NCI-H1417 (cell line): ENCODE measurements at places on chromosomes 16 and 17.

DNA sequence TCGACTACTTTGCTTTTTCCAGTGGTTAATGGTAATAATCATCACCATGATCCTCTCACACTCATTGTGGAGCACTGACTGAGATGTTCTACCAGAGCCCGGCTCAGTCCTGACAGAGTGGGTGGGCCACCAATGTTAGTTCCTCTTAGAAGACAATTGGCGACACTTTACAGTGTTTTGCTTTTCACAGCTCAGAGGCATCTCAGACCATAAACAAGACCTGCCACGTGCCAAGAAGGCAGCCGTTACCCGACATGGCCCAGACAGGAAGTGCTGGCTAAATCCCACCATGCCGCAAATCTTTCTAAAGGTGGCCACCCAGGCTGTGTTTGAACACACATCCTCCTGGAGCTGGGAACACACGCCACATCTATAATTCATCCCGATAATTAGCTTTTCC lies 103.7 kb downstream of the XYLT1 start:
- DNase-seq: no peak

- DNase-seq: no peak
These were observed 21.2 kb downstream of the DHODH start for GRCh38 chr16:72029567-72030271.

GRCh38 chr17:32658470-32659418 lies 172.0 kb downstream of the CDK5R1 start:
- DNase-seq: no peak

DNA sequence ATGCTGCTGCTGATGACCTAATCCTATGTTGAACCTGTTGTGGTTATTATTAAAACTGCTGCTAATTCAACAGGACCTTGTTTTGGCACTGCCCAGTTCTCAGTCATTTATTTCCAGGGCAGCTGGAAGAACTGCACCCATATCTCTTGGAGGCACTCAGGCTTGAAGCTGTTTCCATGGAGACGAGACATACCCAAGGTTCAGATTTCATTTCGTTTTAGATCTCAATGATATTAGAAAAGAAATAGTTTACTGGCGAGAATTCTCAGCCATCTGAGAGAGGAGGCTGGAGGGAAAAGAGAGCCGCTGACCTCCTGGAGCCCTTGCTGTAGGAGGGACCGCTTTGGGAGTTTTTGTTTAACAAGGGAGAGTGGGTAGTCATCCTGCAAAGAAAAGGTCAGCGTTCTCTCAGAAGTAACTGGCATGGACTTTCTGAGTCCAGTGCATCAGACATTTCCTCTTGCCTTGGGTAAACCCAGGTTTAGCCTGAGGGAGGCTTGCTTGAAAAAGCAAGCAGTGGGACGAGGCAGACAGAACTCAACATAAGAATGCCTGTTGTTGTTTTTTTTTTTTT lies 75.4 kb downstream of the YPEL2 start:
- peak; percentile 40 for DNase-seq

DNA sequence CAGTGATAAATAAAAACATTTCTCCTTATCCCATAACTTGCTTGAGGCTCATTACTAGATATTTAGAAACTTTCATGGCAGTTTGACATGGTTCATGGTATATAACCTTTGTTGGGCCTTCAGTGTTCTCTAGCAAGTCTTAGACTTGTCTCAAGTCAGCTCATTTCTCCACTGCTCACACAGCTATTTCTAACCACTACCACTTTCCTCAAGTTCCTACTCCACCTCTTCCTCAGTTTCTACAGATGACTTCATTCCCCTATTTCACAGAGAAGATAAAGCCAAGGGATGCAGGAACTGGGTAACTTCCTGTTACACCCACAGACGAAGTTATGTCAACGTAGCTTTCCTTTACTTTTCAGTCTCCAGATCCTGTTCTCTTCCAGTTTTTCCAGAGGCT lies 23.2 kb downstream of the NLK start:
- no peak for DNase-seq

DNA sequence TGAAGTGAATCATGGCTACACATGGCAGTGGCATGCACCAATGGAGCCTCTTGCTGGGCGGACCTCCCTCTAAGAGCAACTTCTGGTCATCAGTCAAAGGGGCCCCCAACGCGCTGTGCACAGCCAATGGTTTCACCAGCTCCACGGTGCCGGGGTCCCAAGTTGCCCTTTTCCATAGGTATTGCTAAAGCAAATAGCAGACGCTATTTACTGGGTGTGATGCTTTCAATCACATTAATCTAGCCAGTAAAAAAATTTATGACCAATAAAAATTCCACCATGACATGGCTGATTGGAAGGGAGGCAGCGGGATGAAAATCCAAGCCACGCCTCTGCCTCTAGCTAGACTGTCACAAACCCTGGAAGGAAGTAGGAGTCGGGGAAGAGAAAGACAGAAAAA lies 680.3 kb upstream of the SOX9 start:
- no peak for DNase-seq

DNA sequence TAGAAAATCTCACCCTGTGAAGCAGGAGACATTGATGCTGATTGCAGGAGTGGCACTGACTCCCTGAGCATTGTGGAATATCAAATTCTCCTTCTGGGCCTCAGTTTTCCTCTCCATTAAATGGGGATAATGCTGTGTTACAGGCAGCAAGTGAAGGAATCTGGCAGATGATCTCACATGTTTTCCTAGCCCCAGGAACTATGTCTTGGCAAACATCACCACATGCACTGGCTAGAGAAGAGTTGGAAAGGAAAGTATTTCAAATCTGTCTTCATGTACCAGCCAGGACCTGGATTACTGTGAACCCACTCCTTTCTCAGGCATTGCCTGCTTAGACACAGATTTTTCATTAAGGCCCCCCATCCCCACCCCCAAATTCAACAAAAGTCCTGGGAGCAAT lies 13.6 kb upstream of the CCL8 start:
- DNase-seq: no peak

- no peak for DNase-seq
These were observed 20.7 kb downstream of the MYBBP1A start for GRCh38 chr17:4534515-4534914.

DNA sequence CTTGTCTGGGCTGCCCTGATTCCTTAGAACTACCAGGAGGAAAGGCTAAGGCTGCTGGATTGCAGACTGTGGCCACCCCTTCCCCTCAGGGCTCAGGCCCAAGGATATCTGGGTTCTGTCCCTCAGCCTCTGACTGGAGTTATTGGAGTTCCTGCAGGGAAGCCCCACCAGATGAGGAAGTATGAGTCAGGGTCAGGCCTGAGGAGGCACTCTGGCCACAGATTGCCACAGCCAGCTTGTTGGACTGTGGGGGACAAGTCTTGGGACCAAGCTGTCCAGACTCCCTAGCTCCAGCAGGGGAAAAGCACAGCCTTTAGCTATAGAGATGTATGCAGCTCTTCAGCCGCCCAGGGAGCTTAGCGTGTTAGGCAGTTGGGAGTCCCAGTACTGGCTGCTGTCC lies 381.9 kb upstream of the TOM1L1 start:
- DNase-seq: no peak

- no peak for DNase-seq
These were observed 317.9 kb downstream of the SNX29 start for GRCh38 chr16:12294471-12294870.

GRCh38 chr17:68006797-68007196 lies 10.5 kb upstream of the C17orf58 start:
- DNase-seq: no peak

DNA sequence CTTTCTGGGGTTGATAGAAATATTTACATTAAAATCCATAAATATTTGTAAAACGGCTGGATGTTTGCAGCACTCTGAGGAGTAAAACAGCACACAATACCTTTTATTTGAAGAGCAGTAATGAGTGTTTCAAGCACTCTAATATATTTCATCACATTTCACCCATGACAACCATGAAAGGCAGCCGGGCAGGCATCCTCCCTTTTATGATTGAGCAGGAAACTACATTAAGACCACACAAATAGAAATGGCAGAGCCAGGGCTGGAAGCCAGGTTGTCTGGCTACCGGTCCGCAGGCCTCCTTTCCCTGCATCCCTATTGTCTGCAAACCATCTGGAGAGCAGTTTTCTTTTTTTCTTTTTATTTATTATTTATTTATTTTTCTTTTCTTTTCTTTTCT lies 23.1 kb upstream of the GPRC5C start:
- DNase-seq: peak; percentile 91

DNA sequence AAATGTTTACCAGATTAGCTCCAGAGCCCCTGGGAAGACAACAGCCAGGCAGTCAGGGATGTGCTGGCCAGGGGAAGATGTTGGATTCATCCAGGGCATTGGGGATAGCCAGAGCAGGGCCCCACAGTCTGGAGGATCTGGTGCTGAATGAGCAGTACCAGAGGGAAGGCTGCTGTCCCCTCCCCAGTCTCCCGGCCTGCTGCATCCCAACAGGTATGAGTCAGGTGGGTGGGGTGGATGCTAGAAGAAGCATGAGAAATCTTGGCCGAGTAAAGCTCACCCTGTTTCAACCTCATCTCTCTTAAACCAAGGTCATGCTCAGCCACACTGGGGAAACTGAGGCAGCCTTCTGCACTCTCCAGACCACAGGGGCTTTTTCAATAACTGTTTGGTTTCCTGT lies 71.9 kb upstream of the SEC14L1 start:
- DNase-seq: no peak
